RPMI8226 (cell line): ENCODE measurements at places on chromosomes 5 and 9.

- DNase-seq: peak; percentile 81
These were observed 125.6 kb downstream of the TRIO start for GRCh38 chr5:14268738-14269137.

DNA sequence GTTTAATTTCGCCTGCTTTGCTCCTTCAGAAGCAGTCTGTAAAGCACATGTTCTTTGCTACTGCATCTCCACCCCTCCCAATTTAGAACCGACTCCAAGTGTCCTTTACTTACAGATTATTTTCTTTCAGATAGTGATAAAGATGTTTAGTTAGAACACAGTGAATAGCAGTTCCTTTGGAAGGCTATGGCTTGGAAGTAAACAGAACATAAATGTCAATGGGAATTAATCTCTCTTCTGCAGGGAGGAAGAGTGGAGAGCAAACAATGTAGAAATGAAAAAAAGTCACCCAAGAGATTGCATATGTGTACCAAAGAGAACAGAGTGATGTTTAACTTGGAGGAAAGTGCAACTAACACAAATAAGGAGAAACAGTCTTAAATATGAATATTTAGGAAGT lies 4.2 kb upstream of the CARTPT start:
- DNase-seq: no peak

DNA sequence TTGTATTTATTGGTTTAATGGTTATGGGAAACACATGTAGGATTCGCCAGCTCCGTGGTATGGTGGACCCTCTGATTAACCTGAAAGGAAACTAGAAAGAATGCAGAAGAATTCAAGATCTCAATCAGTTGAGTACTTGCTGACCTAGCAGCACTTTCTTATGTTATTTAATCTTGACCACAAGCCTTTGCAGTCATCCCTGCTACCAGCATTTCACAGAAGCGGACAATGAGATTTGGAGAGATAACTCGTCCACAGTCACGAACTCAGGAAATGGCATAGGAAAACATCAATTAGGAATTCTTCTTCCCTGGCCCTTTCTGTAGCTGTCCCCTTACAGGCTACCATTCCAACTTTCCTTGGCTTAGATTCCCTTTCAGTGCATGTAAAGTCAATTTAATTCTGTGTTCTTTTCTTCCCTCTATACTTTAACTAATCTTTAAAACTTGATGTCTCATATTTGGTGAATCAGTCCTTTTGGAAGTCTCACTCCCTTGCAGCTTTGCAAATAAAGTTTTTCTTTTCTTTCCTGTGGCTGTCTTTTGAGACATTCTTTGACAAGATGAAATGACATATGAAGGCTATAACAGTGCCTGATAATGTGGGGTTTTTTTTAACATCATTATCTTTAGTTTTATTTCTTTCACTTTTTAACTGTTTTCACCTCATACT lies 1.3 kb upstream of the SLC44A1 start:
- DNase-seq: no peak

- peak; percentile 83 for DNase-seq
These were observed 61.1 kb upstream of the SAP30L start for GRCh38 chr5:154384480-154385235.

DNA sequence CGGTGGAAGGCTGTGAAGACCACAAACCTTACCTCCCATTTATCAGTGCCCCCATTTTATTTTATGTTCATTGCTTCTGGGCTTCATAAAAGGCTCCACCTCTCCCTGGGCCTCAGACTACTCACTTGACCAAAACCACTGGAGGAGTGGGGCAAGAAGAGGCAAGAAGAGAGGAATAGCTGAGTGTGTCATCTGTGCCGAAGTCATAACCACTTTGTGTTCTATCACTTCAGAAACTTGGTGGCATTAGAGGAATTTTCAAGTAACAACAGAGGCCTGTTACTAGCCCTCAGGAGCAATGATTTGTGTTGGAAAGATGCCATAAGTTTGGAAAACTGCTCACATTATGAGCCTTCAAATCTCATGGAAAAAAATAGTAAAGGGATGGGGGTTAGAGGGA lies 88.7 kb upstream of the PIK3R1 start:
- no peak for DNase-seq

DNA sequence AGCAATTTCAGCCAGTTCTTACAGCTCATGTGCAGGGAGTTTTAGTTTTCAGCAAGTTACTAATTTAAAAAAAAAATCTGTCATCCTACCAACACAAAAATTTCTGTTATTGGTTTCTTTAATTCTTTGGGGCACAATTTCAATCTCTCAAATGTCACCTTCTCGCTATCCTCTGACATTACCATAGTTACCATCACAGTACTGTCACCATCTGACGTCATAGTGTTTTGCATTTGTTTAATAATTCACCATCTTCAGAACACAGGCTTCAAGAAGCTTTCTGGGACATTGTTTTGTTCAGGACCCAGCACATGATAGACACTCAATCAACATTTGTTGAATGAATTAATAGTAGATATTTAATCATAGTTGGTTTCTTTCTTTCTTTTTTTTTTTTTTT lies 155.1 kb downstream of the PDZD2 start:
- DNase-seq: no peak

- no peak for DNase-seq
These were observed 1.1 kb downstream of the PCDHAC2 start for GRCh38 chr5:140967226-140967893.

- no peak for DNase-seq
These were observed 949 bp downstream of the SNCB start for GRCh38 chr5:176629317-176629852.

- DNase-seq: no peak
These were observed 91.4 kb upstream of the RAI14 start for GRCh38 chr5:34564710-34565235.

- DNase-seq: no peak
These were observed 59.5 kb downstream of the SMIM23 start for GRCh38 chr5:171845040-171845630.

DNA sequence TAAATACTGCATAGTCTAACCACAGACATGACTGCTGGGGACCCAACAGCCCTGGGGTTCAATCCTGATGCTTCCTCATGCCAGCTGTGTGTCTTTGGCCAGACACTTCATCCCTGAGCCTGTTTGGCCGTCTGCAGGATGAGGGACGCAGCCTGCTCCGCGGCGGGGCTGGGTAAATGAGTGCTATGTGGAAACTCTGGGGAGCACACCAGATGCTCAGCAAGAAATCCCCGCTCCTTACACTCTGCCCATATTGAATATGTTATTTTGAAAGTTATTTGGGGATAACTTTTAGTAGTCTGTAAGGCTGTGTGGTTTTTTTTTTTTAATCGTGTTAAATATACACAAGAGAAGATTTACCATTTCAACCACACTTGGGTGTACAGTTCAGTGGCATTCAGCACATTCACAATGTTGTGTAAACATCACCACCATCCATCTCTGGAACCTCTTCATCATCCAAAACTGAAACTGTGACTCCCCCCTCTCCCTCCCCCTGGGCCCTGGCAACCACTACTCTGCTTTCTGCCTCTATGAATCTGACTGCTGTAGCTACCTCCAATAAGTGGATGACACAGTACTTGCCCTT lies 42.7 kb downstream of the SH3PXD2B start:
- DNase-seq: peak; percentile 73

- DNase-seq: no peak
These were observed 64.8 kb downstream of the NUP214 start for GRCh38 chr9:131190191-131190590.
